DMS 273 treated with DMSO at 0.1 percent for 48 hours (cell line): ENCODE measurements at places on chromosomes 3 and 15.

- no peak for DNase-seq
Measured at GRCh38 chr15:75073197-75073596, 49.8 kb downstream of the PPCDC start.

DNA sequence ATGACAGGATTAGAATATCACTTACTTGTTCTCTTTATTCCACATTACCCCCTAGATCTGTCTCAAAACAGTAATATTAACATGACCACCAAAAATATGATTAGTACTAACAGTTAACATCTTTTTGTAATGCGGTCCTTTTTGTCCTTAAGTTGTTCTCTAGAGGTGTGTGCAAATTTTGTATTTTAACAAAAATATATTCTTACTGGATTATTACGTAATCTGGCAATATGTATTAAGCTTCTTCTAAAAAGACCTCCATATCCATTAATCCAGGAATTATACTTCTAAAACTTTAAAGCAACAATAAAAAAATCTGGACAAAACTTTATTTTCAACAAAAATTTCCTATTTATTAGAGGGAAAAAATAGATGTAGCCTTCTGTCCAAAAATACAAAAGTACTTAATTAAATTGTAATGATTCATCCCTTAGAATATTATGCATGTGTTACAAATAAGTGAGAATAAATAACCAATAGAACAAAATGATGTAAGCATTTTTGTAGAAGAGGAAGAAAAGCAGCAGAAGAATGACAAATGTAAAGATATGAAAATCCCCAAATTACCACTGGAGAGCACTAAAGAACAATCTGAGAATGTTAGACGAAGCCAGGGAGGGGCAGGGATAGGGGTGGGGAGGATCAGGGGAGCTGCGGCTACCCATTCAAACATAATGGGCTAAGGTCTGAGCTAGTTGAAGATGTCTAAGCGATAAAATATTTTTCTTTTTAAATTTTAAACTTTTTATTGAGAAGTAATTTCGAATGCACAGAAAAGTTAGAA is 945.6 kb downstream of the MCTP2 start:
- DNase-seq, result no peak

GRCh38 chr3:117885011-117885441 is 1149.6 kb downstream of the IGSF11 start:
- no peak for DNase-seq

DNA sequence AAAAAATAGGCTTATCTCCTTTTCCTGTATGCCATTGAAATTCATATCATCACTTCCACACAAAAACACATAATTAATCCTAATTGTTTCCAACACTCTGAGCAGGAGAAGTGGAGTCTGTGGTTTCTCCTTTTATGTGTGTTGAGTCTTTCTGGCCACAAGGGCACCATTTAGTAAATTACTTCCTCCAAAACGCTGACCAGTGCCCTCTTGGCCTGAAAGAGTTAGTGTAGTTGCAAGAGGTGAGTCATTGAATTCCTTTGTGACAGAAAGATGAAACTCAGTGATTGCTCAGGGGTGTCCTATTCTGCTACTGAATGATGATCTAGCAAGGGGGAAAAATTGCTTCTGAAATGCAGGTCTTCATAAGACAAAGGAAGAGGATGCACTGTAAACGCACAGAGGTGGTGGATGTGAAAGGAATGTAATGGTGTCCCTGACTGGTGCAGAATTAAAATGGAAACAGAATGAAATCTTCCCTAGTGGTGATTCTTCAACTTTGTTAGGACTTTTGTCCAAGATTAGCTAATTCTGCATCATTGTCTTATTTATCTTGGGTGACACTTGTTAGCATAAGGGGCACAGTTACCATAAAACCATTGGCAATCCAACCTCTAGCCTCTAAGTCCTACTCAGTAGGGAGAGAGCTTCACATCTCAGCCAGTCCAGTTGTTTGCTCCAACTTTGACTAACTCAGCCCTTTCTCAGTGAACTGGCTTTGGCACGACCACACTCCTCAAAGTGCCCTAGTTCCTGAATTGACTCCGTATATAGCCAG is 208.4 kb upstream of the NANOGP8 start:
- DNase-seq, result no peak

DNA sequence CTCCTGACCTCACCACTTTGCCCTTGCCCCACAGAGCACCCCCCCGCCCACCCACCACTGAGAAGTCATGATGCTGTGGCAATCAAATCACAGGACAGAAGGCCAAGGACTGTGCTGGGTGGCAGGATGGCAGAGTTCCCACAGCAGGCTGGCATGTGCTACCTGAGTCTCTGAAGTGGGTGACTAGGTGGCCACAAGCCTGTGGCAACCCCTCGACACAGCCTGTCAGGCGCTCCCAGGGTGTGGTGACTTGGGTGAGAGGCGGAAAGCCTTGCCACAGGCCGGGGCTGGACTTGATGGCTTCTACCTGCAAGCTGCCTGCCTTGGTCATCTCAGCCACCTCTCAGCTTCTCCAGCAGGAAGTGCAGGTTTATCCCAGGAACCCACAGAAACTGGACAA is 15.6 kb upstream of the DUSP7 start:
- no peak for DNase-seq
